Lung (tissue), 17 donors: ENCODE measurements at places on chromosomes 5 and 9. TPM values are rescaled to one million over a fixed set of nuclear protein-coding genes. Genes with fewer than 3 reads are reported as not detected.

EPB41L4B gene
- polyA plus RNA-seq = 10.4 TPM

GPX3 gene
- polyA plus RNA-seq = 1,457 TPM

MAMDC2 gene
- 8.7 TPM for polyA plus RNA-seq

PCDHB16 gene
- polyA plus RNA-seq = 0.87 TPM

B4GALT7 gene
- polyA plus RNA-seq = 31.8 TPM
